ENCODE measurements at places on chromosomes 3 and 15.

DNA sequence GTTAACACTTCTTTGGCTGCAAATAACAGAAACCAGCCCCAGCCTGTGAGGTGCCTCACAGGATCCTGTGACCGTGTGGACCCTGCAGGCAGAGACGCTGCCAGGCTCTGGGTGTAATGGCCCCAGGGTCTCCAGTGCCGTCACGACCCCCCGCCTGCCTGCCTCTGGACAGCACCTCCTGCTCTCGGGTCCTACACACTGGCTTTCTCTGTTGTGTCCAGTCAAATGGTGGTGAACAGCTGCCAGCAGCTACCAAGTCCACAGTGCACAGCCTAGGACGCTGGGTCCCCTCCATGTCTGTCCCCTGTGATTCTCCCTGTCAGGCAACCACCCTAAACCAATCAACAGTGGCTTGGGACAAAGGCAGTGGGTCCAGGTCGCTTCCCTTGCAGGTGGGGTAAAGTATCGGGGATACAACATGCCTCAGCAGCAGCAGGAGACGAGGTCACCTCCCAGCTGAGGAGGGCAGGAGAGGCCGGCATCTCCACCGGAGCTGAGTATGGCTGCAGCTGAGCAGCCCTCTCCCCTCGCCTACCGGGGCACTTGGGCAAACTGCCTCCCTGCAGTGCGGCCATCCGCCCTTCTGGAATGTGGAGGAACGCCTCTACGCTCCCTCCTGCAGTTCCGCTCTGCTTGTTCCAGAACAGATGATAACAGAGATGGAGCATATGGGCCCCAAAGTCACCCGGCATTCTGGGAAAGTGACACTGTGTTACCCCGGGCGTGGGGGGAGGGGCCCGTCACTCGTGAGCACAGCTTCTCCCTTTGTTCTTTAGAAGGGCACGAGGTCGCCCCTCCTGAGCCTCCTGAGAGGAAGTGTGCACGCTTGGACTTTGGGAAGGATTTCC, 21.1 kb upstream of the SKOR1 start:
- DNase-seq: peak; percentile 30

DNA sequence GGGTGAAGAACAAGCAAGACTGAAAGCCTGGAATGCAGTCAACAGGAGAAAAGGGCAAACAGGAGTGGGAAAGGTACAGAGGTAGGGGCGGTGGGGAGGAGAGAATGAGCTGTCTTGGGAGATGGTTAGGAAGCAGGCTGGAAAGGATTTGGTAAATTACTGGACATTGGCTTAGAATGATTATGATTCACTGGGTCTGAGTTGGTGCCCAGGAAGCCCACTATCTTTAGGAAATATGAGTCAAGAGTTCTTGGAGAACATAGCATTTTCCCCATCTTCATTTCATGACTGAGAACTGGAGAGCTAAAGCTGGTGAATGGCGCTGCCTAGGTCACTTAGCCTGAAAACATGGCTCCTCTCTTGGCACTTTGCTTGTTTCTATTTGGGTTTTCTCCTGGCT, 74.7 kb upstream of the C3orf80 start:
- DNase-seq: no peak

- DNase-seq: no peak
Measured at GRCh38 chr15:57867970-57868798, 161.7 kb downstream of the POLR2M start.

DNA sequence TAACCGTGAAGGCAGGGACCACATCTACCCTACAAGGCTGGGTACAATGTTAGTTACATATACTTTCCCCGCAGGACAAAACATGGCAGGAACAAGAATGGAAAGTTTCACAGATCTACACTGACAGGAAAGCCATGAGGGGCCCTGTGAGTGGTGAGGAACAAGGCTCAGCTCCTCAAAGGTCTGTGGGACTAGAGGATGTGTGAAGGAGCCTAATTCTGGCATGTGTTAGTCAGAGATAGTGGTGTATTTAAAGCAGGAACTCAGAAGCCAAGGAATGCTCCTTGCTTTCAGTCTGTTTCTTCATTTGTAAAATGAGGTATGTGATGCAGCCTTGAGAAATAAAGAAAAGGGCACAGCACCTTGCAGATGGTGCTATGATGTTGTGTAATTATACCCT, 25.1 kb downstream of the ETV5 start:
- DNase-seq: no peak

DNA sequence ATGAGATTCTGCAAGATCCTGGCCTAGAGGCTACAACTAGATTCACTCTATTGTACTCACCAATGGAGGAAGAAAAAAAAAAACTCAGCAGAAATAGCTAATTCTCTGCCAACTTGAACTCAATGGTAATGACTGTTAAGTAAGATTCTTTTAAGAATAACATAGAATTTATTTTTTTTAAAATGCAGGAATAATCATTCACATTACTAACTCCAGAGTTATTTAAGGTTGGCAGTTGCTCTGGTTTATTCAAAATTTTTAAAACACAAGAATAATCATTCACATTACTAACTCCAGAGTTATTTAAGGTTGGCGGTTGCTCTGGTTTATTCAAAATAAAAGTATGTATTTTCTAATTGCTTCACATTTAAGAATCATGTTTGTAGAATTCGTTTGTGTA, 1071.9 kb downstream of the IGSF11 start:
- no peak for DNase-seq

Data from dermis blood vessel endothelial cell (primary cell).